ENCODE measurements at places on chromosomes 7 and 10. TPM values are rescaled to one million over a fixed set of nuclear protein-coding genes. Genes with fewer than 3 reads are reported as not detected.

The PAPSS2 gene
- 3.1 TPM for total RNA-seq

The GTF2IRD2 gene
- 51.0 TPM for total RNA-seq

The PALD1 gene
- total RNA-seq: 8.9 TPM

The MORN4 gene
- total RNA-seq: 36.8 TPM

The NODAL gene
- 2.2 TPM for total RNA-seq

The SLC26A5 gene
- not detected for total RNA-seq

- DNase-seq: no peak
These were observed 62.4 kb upstream of the SORCS3 start for GRCh38 chr10:104578671-104579070.

GRCh38 chr10:132540456-132540855 is 2.9 kb downstream of the INPP5A start:
- no peak for DNase-seq

DNA sequence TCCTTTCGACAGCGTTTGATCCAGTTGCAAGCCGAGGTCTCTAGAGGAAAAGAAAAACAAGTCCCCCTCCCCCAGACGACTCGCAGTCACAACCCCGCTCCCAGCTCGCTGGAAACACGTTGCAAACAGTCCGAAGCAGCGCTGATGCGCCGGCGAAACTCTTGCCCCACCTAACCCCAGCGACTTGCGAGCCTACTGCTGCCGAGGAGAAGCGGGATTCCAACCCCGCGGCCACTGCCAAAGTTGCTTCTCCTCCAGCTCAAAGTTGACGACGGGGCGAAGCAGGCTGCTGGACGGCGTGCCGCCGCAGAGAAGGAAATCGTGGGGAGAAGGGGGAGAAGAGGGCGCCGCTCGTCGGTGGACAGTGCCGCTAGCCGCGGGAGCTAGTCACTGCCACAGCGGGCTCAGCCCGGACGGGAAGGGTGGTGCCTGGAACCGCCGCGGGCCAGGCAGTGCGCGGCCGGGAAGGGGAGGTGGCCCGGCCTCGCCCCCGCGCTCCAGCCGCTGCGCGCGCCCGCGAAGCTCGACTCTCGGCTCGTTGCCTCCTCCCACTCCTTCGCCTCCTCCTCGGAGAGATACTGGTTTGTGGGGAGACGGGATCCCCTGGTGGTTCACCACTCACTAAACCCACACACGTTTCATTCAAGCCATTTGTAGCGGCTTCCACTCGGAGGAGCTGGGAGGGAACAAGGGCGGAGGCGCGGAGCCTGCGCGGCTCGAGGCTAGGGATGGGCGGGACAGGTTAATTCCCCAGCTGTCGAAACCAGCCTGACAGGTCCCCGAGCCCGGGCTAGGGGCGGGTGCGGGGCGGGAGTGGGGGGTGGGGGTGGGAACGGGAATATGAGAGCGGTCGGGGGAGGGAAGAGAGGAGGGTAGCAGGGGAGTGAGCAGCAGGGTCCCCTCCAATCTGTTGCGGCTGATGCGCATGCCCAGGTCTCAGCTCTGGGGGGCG is at the start of gene GPR37:
GPR37 (minus strand) TSS at position 392 of the 952 bp plus-strand sequence. CDS start 816 bp downstream, outside the sequence.
- DNase-seq: peak; percentile 80

DNA sequence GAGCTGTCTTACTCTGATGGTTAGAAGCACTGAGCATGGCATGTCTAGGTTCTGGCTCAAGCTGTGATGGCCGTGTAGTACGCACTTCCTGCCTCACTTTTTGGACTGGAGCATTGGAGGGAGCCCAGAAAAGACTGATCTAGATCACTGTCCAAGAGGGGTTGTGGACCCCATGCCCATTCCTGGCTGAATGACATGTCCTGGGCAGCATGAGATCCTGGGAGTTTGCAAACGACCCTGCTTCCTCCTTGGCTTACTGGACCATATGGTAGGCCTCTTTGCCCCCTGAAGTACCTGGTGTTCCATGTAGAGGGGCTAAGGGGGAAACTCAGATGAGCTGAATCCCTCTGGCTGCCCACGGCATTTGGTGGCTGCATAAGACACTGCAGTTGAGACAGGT is 36.7 kb downstream of the ARHGAP22 start:
- DNase-seq: no peak

GRCh38 chr7:100745184-100745583 is 11.8 kb downstream of the ZAN start:
- peak; percentile 51 for DNase-seq

DNA sequence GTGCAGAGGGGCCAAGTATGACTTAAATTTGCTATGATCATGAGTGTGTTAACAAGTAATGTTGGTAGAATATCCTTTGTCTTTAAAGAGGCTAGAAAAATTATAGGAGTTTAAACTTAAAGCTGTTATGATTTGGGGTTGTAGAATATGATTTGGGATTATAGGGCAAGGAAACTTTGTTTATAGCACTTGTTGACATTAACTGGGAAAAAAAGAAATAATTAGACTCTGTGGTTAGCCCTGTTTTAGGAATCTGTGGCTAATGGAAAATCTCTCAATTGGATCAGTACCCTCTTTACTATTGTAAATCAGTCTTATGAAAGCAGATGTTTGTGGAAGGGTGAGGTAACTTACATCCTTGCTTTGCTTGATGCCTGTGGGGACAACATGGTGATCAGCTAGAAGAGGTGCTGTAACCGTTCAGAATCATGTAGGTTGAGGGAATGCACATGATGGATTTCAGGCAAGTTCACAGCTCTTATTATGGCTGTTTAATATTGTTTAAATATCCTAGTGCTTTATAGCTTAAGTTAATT is 11.1 kb downstream of the ING3 start:
- DNase-seq: no peak

DNA sequence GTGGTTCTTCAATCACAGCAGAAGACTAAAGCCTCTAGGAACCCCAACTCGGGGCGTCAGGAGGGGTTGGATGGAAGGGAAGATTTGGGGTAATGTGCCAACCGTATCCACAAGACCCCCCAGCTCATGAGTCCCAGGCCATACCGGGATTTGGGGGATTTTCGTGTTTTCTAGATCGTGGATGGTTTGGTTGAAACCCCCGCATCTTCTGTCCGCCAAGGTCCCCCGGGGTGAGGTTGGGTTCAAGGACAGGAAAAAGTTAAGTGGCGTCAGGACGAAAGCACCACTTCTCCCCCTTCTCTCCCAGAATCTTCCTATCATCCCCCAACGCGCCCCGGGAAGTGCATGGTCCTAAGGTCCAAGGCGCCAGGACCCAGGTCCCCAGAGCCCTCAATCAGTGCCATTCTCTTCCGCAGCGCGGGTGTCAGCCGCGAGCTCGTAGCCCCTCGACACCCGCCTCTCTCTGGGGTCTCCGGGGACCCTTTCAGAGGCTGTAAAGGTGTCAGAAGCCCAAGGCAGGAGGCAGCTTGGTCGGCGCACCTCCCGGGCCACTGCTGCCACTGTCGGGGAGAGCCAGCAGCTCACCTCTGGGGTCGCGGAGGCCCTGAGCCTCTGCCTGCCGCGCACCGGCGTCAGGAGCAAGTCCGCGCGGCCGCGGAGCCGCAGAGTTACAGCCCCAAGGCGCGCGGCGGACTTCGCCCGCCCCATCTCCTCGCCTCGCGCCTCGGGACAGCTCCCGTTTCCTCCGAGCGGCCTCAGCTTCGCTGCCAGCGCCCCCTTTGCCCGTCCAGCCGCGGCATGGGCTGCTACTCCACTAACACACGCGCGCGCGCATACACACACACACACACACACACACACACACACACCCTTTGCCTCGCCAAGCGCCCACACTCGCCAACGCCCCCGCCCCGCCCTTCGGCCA is 1.5 kb downstream of the MKX start:
- DNase-seq: peak; percentile 9

DNA sequence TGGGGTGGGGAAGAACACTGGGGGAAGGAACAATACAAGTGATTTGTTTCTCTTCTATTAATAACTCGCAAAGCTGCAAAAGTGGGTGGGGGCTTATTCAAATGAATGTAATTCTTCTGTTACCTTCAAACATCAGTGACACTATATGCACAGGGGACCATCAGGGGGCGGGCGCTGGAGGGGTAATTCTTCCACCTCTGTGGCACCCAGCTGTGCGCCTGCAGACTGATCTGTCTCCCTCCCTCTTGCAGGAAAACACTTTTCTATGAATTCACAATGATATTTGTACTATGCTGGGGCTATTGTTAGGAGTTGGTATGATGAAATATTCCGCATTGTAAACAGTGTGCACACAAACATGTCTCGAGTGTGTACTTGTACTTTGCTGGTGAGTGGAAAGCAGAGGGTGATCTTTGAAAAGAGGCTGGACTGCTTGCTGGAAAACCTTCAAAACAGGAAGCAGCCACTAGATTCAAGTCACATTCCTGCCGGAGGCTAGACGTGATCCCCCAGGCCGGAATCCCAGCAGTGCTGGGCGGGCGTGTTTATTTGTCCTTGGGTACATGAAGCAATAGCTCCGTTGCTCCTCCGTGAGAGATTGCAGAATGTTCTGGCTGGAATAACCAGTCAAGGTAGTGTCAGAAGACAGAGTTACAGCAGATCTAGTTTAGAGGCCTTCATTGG is 15.8 kb upstream of the BNIP3 start:
- DNase-seq: no peak

- no peak for DNase-seq
These were observed 11.0 kb downstream of the RASGEF1A start for GRCh38 chr10:43255634-43256431.

DNA sequence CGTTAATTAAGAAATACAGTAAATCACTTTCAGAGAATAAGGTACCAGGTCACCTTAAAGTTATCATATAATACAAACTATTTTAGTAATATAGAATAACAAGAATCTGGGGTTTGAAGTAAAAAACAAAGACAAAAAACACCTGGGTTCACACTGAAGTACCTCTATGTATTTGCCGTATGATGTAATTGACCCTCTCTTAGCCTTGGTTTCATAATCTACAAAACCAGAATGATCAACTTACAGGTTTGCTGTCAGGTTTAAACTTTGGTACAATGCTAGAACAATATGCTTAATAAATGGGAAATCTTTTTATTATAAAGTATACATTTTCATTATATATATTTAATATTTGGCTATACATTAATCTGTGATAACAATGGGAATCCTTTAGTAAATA is 58.3 kb downstream of the CDCA7L start:
- DNase-seq: no peak

DNA sequence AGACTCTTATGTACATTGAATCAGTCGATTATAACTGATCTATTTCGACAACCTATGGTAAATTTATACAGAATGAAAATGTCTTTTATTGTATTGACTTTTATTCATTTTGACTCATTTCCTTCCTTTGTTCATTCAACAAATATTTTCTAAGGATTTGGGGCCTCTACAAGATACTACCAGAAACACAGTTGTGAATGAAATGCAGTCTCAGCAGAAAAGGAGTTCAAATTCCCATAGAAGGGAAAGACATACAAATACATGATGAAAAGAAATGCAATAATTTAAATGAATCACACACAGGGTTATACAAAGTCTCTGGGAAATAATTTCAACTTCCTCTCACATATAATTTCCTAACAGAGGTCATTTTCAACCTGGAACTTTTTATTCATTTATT is 134.0 kb upstream of the SEMA3A start:
- DNase-seq: no peak
